ENCODE measurements at places on chromosomes 4 and X.

GRCh38 chr4:150381609-150382008, 200.3 kb upstream of the MAB21L2 start:
- no peak for DNase-seq

DNA sequence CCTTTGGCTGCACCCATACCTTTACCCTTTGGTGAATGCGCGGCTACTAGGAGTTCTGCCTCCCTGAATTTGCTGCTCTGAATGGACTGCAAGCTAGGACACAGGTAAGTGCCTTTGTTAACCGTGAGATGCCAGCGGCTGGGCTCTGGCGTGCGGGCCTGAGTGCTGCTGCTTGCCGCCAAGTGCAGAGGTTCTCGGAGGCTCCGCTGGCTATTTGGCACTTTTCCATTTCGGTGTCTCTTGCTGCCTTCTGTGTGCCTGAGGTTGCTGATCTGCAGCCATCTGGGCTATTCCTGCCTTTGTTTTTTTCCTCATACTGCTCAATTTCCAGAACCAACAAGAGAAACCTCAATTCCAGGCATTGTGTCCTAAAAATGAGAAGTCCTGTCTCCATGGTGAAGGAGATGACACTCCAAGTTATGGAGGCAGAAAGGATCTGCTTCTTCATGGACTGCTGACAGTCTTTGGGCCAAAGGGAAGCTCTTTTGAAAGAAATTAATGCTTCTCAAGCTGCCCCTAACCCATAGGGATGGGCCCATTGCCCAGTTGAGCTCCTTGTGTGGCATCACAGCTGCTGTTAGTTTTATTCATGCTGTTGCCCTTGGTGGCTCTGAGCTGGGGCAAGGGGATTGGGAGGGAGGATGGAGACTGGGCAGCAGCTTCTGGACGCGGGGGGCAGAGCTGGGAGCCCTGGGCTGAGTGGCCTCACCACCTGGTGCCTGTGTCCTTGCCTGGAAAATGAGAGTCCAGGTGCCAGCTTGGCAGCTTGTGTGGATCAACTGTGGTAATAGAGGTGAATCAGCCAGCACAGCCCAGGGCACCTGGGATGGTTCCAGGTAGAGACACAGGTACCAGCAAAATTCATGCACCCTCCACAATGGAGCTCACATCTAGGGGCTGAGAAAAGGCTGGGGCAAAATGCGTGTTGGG, 3.8 kb upstream of the TBC1D14 start:
- no peak for DNase-seq

GRCh38 chrX:9316096-9316495, 148.8 kb upstream of the TBL1X start:
- no peak for DNase-seq

- no peak for DNase-seq
Measured at GRCh38 chrX:2497961-2498780, 2.6 kb downstream of the DHRSX start.

- peak; percentile 20 for DNase-seq
Measured at GRCh38 chr4:2786152-2786671, 6.7 kb upstream of the SH3BP2 start.

DNA sequence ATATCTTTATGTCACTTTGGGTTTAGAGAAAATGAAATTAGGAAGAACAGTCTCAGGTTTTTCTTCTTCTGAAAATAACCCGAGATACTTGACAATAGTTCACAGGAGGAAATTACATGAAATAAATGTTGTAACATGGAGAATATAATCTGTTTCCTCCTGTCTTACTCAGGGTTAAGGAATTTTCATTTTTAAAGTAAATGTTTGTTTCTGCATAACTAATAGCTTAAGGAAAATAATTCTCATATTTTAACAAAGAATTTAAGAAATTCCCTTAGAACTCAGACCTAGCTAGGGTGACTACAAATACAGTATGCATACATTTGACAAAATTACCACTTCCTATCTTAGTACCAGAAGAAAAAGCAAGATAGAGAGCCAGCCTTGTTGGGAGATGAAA, 17.2 kb upstream of the SPRY1 start:
- no peak for DNase-seq

GRCh38 chr4:171279131-171279530, 534.1 kb upstream of the GALNTL6 start:
- DNase-seq: no peak

- no peak for DNase-seq
Measured at GRCh38 chr4:114036426-114036825, 57.0 kb upstream of the ARSJ start.

- DNase-seq: no peak
Measured at GRCh38 chrX:81615979-81616378, 414.1 kb downstream of the SH3BGRL start.

GRCh38 chr4:37990731-37991245, 30.6 kb downstream of the PTTG2 start:
- no peak for DNase-seq

DNA sequence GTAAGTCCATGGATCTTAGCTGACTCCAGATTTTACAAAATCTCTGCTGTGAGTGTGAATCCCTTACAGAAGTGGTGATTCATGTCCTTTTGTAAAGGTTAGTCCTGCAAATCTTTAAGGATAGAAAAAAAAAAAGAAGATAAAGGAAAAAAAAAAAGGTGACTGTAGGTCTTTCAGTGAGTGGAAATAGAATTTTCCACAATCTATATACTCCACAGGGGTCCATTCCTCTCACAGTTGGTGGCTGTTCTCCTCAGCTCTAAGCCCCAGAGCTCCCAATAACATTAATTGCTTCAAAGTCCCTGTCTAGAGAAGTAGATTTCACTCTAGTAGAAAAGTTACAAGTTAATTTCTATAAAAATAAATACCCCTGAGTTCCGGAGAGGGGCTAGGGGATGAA, 189.1 kb downstream of the NDST4 start:
- no peak for DNase-seq

DNA sequence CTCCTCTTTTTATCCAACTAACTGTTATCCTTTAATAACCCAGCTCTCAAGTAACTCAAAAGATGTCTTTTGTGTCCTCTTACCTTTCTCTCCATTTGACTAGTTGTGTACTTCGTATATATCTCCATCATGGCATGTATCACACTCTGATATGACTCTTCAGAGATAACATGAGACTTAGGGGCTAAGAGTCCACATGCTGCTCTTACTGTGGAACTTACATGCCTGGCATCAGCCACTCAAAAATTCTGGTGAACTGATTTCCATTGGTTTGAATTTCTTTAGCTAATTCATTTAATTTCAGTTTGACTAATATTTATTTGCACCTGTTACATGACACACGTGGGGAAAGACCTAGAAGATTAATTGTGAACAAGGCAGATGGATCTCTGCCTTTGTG, 317.3 kb downstream of the HS3ST1 start:
- DNase-seq: no peak

- DNase-seq: peak; percentile 60
Measured at GRCh38 chr4:3766036-3766784, at the start of gene ADRA2C. Gene ADRA2C (plus strand): TSS chr4:3766385. CDS start chr4:3766607, 222 bp downstream.

GRCh38 chr4:54661169-54661568, 3.4 kb downstream of the KIT start:
- no peak for DNase-seq

GRCh38 chrX:108795240-108795639, 58.9 kb upstream of the IRS4 start:
- DNase-seq: no peak

DNA sequence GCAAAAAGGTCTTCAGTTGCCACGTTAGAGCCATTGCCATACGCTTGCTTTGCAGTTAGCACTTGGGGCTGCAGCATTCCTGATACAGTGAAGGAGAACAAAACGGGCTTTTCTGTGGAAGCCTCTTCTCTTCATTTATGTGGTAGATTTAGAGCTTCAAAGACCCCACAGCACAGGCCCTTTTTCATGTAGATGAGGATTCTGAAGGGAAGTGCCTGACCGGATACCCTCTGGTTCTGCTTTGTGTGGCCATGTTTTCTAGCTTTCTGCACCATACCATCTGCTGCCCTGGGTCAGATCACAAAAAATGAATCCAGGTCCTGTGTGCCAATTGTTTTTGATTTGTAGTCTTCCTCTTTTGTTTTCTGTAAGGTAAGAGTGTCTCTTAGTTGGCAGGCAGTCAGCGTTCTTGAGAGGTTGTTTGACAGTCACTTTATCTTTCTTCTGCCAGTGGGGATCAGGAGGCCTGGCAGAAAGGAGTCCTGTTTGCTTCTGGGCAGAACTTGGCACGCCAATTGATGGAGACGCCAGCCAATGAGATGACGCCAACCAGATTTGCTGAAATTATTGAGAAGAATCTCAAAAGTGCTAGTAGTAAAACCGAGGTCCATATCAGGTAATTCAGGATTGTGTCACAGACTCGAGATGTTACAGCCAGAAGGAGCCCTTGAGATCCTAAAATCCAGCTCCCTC, 7.7 kb downstream of the LAP3 start:
- no peak for DNase-seq

- no peak for DNase-seq
Measured at GRCh38 chrX:49970674-49971073, 48.3 kb downstream of the CLCN5 start.

- no peak for DNase-seq
Measured at GRCh38 chrX:20463296-20464075, 196.8 kb upstream of the RPS6KA3 start.

- no peak for DNase-seq
Measured at GRCh38 chr4:61275241-61275640, 75.1 kb downstream of the ADGRL3 start.

DNA sequence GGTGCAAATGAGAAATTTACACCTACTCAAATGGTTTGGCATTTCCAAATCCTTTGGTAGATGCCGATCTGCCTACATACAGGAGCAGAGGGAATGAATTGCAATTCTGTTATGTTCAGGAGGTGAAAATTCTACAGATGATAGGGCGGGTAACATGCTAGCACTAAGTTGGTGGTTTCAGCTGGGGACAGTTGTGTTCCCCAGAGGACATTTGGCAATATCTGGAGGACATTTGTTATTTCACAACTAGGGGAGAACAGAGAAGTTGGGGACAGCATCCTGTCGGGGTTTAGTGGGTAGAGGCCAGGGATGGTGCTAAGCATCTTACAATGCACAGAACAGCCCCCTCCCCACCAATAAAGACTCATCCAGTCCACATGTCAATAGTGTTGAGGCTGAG, 96.5 kb upstream of the PUDP start:
- DNase-seq: no peak

- no peak for DNase-seq
Measured at GRCh38 chrX:100931218-100931924, 2.7 kb upstream of the XKRX start.

DNA sequence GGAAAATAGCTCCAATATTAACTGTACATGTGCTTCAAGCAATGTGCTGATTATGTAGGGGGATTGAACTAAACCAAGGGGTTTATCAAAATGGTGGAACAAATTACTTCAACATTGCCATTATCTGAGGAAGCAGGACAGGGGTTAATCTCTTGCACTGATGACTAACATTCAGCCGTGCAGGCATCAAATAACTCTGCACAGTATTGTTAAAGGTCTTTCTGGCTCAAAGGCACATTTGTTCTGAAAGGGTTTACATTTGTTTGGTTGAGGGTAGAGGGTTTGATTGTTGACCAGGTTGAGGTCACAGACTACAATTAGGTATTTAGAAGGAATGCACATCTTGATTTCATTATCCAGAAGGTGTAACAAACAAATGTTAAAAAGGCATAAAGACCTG, 32.2 kb upstream of the CCSER1 start:
- DNase-seq: no peak

DNA sequence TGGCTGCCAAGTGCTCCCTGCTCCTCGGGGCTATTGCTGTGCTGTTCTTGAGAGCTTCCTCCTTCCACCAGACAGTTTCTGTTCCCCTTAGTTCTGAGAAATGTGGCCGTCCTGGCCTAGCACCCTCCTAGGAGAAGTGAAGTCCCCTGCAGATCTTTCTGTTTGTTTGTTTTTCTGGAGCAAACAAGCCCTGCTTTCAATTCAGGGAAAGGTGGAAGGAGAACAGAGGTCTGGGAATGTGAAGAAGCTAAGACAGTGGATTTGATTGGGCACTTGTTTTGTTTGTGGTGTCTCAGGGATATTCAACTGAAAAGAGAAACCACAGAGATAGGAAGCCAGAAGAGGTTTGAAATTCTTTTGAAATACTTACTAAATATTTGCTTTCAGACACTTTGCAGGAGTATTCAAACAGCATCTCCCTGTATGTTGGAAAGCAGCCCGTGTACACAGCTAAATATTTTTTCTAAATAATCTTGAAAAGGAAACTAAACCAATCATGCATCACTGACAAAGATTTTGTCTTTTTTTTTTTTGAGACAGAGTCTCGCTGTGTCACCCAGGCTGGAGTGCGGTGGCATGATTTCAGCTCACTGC, 36.5 kb upstream of the PPM1K start:
- no peak for DNase-seq

DNA sequence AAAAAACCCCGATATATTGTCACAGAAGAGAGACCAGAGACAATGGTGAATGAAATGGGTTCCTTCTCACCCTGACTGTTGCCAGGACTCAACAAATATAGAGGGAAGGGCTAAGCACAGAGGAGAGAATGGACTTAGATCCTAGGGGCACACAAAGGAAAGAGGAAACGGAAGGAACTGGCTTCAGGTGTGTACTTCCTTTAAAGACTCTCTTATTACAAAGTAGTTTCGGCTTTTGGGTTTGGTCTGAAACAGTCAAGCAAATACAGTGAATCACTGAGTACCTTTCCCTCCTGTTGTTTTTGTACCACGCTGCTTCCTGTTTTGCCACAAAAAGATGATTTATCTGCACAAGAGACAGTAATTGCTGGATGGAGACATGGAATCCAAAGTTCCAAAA, 46.1 kb upstream of the S100G start:
- no peak for DNase-seq

- no peak for DNase-seq
Measured at GRCh38 chr4:110512901-110513300, 36.9 kb downstream of the ENPEP start.

DNA sequence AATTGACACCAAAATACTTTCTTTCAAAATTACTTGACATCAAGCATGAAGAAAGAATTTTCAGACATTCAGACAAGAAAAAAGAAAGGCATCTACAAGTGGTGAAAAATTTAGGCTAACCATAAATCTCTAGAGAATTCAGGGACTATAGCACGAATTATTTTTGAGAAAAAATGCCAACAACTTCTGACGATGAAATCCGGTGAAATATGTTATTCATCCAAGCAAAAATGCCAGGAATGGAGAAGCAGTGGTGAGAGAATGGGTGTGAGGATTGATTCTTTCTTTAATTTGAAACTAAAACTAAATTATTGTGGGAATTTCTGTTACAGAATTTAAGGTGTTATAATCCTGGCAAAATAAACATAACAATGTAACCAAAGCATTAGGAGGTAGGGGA, 69.4 kb upstream of the SORBS2 start:
- DNase-seq: no peak

GRCh38 chr4:89299153-89299791, 8.3 kb downstream of the GPRIN3 start:
- no peak for DNase-seq
